Motor neuron (in vitro differentiated cells): ENCODE measurements at places on chromosomes 3 and 15. TPM values are rescaled to one million over a fixed set of nuclear protein-coding genes. Genes with fewer than 3 reads are reported as not detected.

DNA sequence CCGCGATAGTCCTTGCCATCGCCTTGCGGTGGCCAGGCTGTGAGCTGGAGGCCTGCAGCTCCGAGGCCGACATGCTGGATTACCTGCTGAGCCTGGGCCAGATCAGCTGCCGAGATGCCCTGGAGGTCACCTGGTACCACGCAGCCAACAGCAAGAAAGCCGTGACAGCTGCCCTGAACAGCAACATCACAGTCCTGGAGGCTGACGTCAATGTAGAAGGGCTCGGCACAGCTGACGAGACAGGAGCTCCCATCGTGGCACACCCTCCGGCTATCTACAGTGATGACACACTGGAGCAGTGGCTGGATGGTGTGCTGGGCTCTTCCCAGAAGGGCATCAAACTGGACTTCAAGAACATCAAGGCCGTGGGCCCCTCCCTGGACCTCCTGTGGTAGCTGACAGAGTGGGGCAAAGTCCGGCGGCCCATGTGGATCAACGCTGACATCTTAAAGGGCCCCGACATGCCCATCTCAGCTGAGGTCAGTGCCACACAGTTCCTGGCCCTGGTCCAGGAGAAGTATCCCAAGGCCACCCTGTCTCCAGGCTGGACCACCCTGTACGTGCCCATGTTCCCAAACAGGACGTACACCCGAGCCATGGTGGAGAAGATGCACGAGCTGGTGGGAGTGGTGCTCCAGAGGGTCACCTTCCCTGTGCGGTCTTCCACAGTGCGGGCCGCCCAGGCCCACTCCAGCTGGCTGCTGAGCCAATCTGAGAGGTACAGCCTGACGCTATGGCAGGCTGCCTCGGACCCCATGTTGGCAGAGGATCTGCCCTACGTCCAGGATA, 70.2 kb downstream of the FAM43A start:
- no peak for ATAC-seq

The CLDN11 gene
- 1.9 and 2.1 TPM in 2 replicates for total RNA-seq

DNA sequence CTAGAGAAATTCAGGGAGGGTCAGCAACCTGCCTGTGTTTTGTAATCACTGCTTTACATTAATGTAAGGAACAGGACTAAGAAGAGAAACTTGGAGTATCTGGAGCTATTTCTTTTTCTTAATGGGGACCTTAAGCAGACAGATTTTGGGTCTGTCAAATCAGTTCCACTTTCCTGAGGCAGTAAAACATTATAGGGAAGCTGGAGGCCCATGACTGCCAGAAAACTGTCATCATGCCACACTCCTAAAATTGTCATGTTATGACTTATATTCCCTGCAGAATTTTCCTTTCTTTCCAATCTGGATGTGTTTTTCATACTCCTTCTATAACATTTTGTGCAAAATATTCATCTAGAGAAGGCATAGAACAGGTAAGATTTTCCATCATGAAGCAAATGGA, 28.8 kb downstream of the DGKG start:
- no peak for ATAC-seq

DNA sequence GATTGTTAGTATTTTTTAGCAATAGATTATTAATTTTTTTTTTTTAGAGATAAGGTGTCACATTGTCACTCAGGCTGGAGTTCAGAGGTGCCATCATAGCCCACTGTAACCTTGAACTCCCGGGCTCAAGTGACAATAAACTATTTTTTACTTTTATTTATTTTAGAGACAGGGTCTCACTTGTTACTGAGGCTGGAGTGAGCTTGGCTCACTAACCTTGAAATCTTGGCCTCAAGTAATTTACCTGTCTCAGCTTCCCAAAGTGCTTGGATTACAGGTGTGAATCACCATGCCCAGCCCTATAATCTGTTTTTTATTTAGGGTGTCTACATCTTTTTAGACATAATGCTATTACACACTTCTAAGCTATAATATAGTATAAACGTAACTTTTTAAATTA, 7.9 kb upstream of the ARPP19 start:
- ATAC-seq, result no peak

GRCh38 chr3:176628101-176628639, 569.1 kb downstream of the TBL1XR1 start:
- peak; percentile 67 for ATAC-seq

GRCh38 chr3:59531066-59531745, 481.4 kb upstream of the CFAP20DC start:
- peak; percentile 19 for ATAC-seq

The ZCWPW2 gene
- total RNA-seq, result 0.94 and 1.2 TPM in 2 replicates

DNA sequence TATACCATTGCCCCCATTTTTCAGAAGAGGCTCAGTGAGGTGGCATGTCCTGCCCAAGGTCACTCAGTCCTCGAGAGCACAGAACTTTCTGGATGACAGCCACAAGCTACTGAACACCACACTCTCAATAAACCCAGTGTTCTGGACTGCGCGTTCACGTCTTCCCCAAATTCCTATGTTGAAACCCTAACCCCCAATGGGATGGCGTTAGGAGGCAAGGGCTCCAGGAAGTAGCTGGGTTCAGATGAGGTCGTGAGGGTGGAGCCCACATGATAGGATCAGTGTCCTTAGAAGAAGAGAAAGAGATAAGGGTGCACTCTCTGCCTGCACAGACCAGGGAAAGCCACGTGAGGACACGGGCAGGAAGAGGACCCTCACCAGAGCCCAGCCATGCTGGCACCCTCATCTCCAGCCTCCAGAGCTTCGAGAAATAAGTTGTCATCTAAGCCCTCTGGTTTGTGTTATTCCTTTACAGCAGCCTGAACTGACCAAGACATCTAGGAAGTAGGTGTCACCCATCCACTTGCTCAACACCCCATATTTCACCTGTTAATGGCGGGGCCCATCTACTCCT, 324.0 kb downstream of the UACA start:
- ATAC-seq, result no peak
